Stimulated activated CD4-positive, alpha-beta T cell treated with anti-CD3 and anti-CD28 coated beads, Interleukin-12 subunit alpha, Interleukin-12 subunit beta, amount 100 ng/mL, for 48 hours (primary cell): ENCODE measurements at places on chromosomes 16 and 17.

DNA sequence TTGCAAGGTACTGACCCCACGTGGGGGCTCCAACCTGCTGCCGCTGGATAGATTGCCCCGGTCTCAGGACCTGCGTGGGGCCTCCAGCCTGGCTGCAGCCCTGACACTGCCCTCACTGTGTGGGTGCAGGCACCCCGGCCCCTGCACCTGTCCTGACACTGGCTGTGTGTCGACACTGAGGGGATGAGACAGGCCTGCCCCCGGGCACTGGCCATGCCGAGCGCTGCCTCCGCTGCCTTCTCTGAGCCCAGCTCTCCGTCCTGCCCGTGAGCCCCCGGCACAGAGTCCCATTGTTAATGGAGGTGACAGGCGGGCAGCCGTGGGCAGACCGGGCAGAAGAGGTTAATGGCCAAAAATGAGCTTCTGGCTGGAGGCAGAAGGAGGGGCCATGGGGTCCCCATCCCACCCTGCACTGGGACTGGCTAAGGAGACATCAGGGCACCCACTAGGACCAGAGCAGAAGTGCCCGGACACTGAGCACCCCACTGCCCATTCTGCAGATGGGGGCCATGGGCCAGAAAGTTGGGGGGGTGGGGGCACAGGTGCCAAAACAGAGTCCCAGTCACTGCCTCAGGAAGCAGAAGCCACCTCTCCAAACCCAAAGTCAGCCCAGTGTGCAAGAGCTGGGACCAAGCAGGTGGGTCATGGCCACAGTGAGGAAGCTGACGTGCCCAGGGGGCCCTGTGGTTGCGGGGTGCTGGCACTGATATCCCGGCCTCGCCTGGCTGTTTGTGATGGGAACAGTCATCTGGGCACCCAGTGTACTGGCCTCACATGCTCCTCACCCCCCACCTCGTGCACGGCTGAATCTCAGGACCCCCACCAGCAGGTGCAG, 2.5 kb upstream of the PRR35 start:
- no peak for DNase-seq

- no peak for DNase-seq
These were observed 35.8 kb upstream of the LHX1 start for GRCh38 chr17:36901506-36901905.

GRCh38 chr16:55000595-55000994, 69.9 kb downstream of the IRX5 start:
- DNase-seq: no peak

DNA sequence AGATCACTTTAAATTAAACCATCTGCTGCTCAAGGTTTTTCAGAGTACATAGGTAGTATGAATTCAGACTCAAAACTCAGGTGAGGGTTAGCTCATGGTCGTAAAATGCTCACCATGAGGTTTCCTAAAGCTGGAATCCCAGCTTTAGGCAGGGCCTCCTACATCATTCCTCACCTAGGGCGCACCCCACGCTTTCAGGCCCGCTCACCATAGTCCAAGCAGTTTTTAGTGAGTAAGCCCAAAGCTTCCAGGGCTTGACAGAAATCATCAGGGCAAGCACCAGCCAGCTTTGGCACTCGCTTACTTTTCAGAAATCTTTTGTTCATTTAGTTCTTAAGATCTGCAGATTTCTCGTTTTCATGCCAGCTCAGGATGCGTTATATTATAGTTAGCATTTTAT, 89.8 kb downstream of the HIC1 start:
- DNase-seq: no peak

- DNase-seq: no peak
These were observed 218.6 kb upstream of the ASIC2 start for GRCh38 chr17:33511670-33512069.
